ENCODE measurements at places on chromosomes 1 and 21.

DNA sequence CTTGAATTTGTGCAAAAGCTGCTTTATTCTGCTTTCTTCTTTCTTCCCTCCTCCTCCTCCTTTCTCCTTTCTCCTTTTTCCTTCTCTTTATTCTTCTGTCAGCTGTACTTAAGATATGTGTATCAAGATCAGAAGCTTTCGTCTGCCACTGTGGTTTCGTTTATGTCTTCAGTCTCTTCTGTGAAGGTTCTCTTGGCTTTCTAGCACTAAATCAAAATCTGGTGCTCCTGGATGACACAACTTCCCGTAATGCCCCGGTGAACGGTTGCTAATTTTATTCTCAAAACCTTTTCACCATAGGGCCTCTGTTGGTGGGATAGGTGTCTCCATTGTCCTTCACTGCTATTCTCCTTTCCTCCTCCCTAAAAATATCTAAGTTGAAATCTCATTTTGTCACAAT lies 5.0 kb downstream of the ATF6 start:
- DNase-seq: no peak

DNA sequence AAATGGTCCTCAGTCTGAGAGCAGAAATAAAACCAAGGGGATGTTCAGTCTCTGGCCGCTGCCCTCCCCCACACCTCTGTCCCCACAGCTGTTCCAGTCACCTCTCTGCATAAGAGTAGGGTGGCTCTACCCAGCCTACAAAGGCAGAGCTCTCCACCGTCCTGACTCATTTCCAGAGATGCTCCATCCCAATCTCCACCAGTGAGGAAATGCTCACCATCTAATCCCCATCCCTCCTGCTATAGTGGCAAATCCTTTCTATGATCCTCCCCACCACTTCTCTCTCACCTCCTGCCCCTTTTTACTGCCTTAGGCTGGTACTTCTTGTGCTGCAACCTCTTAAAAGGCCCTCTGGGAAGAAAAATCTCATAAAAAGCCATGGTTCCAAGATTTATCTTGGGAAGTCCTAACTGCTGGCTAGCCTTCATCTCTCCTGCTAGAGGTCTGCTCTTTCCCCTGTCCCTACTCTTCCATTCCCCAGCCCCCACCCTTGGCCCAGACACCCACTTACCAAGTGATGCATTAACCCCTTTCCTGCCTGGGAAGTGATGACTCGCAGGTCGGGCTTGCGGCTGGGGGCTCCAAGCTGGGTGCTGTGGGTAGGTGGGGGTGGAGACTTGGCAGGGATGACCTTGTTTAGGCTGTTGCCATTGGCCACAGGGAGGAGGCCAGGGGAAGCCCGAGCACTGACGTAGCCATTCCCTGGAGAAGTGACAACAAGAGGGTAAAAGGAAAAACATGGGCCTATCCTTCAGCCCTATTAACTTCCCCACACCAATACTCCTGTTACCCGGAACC lies 23.9 kb downstream of the MEF2D start:
- no peak for DNase-seq

GRCh38 chr1:100775483-100775882 lies 55.9 kb downstream of the VCAM1 start:
- DNase-seq: no peak

GRCh38 chr21:24200052-24200451 lies 1407.2 kb downstream of the MRPL39 start:
- peak; percentile 4 for DNase-seq

DNA sequence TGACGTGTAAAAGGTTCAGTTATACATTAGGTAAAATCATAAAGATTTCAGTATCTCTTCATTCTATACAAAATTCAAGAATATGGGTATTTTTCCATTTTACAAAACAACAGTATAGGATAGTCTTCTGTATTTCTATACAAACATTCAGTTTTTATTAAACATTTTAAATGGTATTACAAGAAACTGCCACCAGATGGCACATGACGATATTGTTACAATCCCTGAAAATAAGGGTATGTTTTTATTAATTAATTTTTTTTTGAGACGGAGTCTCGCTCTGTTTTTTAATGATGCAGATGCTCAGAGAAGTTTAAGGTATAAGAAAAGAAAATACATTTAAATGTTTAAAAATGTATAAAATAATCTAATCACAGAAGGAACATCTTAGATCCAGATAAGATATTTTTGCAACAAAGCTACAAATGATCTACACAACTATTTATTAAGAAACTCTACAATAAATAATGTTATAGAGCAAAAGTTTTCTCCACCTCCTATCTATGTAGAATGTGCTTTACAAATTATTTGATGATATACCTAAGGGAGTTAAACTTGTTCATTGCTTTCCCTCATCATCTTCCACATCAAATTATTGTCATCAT lies 23.5 kb upstream of the RSBN1 start:
- DNase-seq: no peak

DNA sequence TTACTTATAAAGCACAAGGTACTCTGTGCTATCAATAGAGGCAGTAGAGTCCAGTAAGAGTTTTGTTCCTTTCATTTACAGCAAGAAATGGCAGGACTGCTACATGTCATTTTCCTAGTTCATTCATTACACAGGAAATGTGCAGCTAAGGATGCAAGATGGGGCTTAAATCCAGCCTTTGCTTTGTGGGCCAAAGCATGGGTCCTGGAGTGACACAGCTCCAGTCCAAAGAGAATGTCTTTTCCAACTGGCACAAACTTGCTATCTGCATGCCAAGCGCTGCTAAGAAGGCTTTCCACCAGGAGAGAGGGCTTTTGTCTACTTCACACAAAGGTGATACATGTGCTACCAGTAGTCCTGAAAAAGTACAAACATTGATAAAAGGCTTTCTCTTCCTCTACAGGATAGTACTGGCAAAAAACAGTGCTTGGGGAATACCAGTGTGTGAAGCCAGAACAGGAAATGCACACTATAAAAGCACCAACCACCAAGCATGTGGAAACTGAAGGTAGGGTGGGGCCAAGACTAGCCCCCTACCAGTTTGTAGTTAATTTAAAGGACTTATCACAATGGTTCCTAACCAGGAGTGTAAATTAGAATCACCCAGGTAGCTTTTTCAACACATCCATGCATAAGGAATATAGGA lies 68.7 kb downstream of the ARID4B start:
- peak; percentile 38 for DNase-seq

- DNase-seq: no peak
Observed at GRCh38 chr1:31880957-31881687, 57.0 kb downstream of the PTP4A2 start.

DNA sequence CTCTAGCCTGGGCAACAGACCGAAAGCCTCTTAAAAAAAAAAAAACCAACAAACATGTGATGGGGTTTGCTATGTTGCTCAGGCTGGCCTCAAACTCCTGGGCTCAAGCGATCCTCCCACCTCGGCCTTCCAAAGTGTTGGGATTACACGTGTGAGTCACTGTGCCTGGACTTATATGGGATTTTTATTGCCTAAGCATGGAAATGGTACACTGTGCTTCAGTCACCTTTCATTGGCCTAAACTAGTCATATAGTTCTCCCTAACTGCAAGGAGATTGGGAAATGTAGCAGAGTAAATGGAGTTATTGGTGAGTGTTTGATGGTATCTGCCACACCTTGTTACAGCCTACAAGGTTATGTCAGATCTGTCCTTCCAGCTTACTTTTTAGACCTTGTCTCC lies 17.2 kb upstream of the MEF2D start:
- no peak for DNase-seq

DNA sequence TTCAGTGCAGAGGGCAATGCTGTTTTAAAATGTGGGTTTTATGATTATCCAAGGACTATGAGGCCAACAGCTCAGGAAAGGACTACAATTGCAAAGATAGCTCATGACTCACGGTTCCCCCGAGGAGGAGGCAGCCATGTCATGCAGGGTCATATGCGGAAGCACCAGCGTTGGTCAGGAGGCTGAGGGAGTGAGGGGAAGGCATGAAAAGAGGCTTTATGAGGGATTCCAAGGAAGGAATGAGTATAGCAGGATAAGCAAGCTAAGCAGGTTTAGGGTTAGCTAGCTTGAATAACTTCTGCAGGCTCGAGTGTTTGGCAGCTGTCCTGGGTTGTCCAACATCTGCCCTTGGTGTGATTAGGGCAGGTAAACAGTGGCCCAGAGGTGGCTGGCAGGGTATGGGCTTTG lies 495.1 kb downstream of the SETD4 start:
- DNase-seq: no peak

DNA sequence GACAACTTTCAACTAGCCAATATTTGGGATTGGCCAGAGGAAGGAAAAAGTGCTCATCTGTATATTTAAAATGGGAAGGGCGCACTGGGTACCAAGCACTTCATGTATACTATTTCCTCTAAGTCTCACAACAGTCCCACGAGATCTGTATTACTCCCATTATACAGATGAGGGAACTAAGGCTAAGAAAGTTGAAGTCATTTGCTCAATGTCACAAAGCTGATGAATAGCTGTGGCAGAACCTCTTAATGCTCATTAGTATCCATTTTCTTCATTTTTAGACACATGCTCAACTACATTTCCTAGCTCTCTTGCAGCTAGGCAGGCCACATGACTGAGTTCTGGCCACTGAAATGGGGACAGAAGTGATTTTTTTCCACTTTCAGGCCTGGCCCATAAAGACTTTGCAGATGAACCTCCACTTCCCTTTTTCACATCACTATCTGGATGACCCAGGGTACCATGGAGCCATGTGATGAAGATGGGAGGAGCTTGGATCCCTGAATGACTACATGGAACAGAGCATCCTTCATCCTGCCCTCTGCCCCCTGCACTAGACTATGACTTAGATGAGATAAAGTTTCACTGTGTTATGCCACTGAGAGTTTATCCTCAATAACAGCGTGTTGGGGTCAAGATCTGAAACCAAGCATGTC lies 31.8 kb downstream of the ATF3 start:
- DNase-seq: no peak

GRCh38 chr1:30038134-30039025 lies 685.0 kb downstream of the MATN1 start:
- DNase-seq: no peak

GRCh38 chr1:83060221-83060620 lies 938.7 kb downstream of the TTLL7 start:
- DNase-seq: no peak

DNA sequence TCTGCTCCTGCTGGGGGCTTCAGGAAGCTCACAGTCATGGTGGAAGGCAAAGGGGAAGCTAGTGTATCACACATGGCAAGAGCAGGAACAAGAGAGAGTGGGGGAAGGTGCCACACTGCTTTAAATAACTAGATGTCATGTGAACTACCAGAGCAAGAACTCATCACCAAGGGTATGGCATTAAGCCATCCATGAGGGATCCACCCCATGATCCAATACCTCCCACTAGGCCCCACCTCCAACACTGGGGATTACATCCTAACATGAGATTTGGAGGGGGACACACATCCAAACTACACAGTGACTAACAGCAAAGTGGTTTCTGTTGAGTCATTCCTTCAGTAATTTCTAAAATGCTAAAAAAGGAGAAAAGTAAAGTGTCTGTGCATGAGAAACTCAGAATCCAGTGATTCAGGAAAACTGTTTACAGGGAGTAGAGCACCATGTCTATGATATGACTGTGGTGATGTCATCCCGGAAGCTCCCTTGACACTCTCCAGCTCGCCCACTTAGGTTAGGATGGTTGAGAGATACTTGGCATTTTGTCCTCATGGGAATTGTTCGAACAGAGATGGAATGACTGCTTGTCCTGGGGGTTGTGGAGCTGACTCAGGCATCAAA lies 50.3 kb downstream of the CHD1L start:
- no peak for DNase-seq

DNA sequence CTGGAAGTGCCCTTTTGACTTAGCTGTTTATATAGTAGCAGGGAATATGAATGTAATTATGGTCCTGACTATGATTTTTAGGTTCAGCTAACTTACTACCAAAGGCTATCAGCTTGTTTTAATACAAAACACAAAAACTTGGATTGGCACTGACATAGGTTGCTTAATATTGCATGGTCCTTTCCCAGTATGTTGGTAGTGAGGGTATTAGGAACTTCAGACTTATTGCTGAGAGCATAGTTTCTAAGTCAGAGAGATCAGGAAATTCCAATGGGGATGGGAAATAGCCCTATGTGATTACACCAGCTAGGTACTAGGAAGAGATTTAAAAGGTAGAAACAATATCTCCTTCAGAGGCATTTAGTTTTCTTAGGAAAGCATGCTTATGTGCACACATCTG lies 7.7 kb downstream of the ARID1A start:
- no peak for DNase-seq

GRCh38 chr1:156421062-156421938 lies 52.3 kb downstream of the RHBG start:
- peak; percentile 39 for DNase-seq

GRCh38 chr1:189424746-189425331 lies 1052.8 kb downstream of the BRINP3 start:
- no peak for DNase-seq

GRCh38 chr21:37350472-37350871 lies 16.1 kb upstream of the DYRK1A start:
- DNase-seq: no peak

DNA sequence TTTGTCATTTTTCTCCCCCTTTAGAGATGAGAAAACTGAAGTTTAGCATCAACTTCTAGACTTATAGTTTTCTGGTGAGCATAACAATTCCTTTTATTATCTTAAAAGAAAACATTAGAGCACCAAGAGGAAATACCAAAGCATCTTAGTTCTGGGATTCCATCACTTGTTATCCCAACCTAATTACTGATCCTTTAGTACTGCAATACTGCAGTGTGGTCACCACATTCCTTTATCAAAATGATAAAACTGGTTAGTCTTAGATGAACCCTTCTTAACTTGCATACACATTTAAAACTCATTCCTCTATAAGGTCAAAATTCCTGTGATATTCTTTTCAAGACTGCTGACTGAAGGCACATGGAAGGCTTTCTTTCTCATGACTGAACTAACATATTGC lies 23.1 kb downstream of the SOD1 start:
- no peak for DNase-seq

DNA sequence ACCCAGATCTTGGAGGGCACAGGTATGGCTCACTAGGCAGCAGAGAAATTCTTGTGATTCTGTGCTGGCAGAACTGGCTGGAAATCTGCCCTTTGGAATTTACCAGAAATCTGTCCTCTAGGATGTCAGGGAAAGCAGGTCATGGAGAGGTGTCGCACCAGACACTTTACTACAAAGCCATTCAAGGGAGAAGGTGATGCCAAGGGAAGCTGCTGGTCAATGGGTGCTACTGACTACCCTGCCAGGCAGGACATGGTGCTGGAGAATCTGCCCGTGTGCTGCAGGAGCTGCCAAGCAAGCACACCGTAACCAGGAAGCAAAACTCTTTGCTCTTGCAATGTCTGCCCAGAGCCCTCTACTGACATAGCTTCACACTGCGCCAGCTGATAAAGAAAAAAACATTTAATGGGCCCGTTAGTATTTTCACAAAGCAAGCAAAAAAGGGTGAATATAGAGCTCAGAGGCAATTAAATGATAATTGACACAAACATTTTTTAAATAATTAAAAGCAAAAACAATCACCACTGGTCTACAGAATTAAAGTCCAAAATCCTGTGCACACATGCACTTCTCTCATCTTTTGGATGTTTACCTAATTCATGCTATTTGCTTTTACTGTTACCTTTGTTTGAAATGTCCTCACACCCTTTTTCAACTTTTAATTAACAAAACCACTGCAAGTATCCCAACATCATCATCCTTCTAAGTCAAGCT lies 7.2 kb upstream of the FBXO28 start:
- DNase-seq: no peak

- no peak for DNase-seq
Observed at GRCh38 chr1:227808566-227808965, 6.9 kb upstream of the PRSS38 start.
